SK-MEL-5 (cell line): ENCODE measurements at places on chromosomes 2 and 18. TPM values are rescaled to one million over a fixed set of nuclear protein-coding genes. Genes with fewer than 3 reads are reported as not detected.

GRCh38 chr2:205216580-205216979, 465.7 kb upstream of the NRP2 start:
- no peak for DNase-seq

DNA sequence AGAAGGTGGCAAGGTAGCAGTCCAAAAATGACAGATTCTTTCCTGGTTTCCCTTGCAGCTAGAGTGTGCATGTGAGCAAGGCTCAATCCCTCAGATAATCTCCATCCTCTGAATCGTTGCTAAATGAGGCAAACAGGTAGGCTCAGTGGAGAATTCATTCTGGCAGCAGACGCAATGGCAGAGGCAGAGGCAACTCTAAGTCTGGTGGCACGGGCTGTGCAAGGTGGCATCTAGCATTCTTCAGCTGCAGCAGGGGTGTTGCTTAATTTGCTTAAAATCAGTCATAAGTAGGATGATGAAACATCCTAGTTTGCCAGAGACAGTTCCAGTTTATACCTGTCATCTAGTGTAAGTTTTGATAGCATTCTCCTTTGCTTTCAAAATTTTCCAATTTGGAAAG, 391.1 kb upstream of the MEX3C start:
- DNase-seq: no peak

Gene DSC3
- 0.03 and 0.05 TPM in 2 replicates for total RNA-seq

Gene LYPD6B
- total RNA-seq: not detected in 2 replicates

DNA sequence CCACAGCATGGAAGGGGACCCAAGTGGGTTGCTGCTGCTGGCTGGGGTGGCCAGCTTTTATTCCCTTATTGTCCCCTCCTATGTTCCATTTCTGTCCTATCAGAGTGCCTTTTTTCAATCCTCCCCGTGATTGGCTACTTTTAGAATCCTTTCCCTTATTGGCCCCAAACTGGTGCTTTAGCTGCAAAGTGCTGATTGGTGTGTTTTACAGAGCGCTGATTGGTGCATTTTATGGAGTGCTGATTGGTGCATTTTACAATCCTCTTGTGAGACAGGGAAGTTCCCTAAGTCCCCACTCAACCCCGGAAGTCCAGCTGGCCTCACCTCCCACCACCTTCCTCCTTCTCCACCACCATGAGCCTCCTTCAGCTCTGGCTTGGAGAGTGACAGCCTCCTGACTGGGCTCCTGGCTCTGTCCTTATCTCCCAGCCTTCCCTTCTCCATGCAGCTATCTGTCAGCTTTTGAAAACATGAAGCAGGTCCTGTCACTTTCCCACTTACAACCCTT, 20.7 kb upstream of the PLB1 start:
- no peak for DNase-seq

GRCh38 chr2:241752689-241753276, 18.4 kb downstream of the D2HGDH start:
- DNase-seq: no peak
